Activated T-cell treated with anti-CD3 and anti-CD28 coated beads for 48 hours (primary cell): ENCODE measurements at places on chromosomes 13 and 19.
A peak's percentile ranks its signal among the peaks of the same experiment; 100 is the strongest.

- DNase-seq = peak; percentile 46
Measured at GRCh38 chr19:19053508-19054314, 10.1 kb upstream of the SLC25A42 start.

DNA sequence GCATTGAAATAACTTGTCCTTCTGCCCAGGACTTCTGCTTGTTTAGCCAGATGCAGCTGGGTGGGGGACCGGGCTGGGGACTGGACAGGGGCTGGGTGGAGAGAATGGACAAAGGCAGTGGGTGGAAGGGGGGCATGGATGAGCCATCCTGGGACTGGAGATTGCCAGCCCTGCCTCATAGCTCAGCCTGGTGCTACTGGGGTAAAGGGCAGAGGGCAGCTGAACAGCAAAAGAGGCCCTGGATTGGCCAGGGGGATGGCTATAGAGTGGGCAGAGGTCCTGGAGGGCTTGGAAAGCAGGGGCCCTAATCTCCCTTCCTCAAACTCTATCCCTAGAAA is 17.7 kb upstream of the PLAUR start:
- DNase-seq = no peak

DNA sequence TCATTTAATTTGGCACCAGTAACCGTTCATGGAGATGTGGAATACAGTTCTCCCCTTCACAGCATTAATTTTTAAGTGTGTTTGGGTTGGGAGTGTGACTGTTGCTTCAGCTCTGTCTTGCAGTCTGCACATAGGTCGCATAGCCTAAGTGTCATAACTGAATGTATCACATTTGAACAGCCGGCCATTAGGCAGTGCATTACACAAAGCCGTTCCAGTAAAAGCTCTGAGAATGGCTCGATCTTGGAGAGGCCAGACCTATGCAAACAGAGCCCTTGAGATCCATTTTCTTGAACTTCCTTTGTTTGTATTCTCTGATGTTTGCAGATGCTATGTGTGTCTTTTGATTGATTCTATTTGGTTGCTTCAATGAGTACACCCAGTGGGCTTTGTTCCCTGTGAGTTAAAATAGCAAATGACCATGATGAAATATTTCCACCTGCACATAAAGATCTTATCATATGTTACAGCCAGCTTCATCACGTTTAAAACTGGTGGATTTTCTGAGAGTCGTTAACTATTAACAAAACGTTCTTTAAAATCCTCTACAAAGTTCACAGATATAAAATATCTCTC is 1104.9 kb upstream of the SLC10A2 start:
- DNase-seq = no peak

- DNase-seq = no peak
Measured at GRCh38 chr13:25088562-25089221, 7.2 kb upstream of the PABPC3 start.

DNA sequence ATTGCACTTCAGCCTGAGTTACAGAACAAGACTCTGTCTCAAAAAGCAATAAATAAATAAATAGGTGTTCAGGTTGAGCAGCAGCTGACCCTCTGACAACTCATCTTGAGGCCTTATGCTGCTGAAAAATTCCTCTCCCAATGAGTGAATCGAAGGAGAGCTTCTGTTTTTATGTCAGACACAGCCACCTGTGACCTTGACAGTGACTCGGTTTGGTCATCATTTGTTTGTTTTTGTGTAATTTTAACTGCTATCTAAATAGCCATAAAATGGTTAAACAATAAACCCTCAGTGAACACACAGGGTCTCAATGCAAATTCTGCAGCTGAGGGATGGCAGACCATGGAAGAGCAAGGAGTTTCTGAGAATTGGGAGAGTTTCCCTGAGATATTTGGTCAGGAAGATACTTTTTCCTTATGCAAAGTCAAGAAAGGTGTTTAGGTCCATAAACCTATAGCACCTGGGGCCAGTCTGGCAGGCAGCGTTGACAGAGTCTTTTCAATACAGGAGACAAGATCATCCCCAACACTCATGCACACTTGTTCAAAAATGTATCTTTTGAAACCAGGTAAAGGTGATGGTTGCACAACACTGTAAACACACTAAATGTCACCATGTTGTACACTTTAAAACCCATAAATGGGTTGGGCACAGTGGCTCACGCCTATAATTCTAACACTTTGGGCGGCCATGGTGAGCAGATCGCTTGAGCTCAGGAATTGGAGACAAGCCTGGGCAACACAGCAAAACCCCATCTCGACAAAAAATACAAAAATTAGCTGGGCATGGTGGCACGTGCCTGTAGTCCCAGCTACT is 16.6 kb upstream of the SLC25A30 start:
- DNase-seq = no peak

DNA sequence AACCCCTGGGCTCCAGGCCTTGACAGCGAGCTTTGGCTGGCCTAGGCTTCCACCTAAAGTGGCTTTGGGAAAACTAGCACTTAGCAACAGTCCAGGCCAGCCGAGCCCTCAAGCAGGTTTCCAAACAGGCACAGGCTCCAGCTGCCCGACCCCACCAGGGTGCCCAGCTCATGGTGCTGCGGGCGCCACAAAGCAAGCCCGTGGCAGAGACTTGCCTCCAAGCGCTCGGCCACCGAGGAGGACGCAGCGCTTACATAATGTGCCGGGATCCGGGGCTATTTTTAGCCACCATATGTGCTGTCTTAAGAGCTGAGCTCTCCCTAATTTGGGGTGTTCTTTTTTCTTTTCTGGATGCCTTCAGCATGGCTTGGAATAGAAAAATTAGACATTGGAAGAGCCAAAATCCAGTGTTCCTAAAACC is 56.1 kb upstream of the F7 start:
- DNase-seq = no peak

GRCh38 chr19:45074744-45075300 is 1.5 kb downstream of the ZNF296 start:
- DNase-seq = no peak

- DNase-seq = no peak
Measured at GRCh38 chr13:97258801-97259200, 36.7 kb downstream of the MBNL2 start.

GRCh38 chr13:41802684-41803444 is 158.0 kb downstream of the VWA8 start:
- no peak for DNase-seq

- DNase-seq = no peak
Measured at GRCh38 chr13:50128428-50128931, 113.2 kb downstream of the KCNRG start.

GRCh38 chr19:47186446-47187334 is 44.3 kb downstream of the BBC3 start:
- peak; percentile 76 for DNase-seq

DNA sequence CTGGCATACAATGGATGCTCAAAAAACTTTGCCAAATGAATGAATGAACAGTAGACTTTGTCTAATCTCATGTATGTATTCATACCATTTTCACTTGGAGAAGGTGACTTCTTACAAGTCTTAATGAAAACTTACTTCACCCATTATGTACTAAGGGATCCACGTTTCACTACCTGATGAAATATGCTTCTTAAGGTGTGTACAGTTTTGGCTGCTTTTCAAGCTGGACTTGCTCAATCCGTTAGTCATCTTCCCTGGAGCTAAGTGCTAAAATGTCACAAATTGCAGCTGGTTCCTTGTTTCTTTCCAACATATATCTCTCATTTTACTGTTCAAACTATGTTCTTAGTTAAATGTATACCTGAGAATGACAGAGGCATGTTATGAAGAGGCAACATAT is 4.2 kb upstream of the CCNA1 start:
- no peak for DNase-seq

- peak; percentile 6 for DNase-seq
Measured at GRCh38 chr13:35157143-35157755, 215.2 kb downstream of the NBEA start.

- DNase-seq = no peak
Measured at GRCh38 chr13:23777575-23777870, 111.7 kb downstream of the MIPEP start.

DNA sequence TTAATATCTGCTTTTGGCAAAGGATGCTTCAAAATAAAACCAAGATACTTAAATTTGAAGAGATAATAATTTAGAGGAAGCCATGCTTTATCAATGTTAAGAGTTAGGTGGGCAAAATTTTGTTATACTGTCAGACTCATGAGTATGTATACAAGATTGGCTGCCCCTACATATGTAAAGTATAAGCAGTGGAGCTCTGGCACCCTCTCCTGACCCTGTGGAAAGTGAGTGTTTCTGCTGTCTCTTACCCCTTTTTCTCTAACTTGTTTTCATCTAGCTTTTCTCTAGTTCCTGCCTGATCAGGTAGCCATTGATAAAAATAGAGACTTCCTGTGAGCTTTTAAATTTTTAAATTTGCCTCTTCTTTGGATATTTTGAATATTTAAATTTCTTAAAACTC is 710.9 kb upstream of the SPRY2 start:
- DNase-seq = no peak

- no peak for DNase-seq
Measured at GRCh38 chr13:76754414-76754813, 131.8 kb downstream of the KCTD12 start.

DNA sequence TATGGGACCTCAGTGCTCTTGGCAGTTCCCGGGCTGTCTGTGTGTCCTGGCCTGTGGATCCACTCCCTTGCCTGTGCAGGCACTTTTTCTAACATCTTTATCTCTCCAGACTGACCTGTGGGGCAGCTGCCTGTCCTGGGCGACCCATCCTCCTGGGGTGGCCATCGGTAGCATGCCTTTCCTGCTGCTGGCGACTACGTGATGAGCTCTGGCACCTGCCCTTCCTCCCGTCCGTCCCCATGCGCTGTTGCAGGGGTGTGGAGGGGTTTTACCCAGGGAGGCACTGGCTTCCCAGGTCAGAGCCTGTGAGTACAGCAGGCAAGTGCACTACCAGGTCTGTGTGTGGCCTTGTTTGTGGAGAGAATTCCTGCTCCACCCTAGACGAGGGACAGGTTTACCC is 93.3 kb downstream of the KDM4B start:
- DNase-seq = no peak

- no peak for DNase-seq
Measured at GRCh38 chr13:33884531-33885220, 66.7 kb downstream of the RFC3 start.

DNA sequence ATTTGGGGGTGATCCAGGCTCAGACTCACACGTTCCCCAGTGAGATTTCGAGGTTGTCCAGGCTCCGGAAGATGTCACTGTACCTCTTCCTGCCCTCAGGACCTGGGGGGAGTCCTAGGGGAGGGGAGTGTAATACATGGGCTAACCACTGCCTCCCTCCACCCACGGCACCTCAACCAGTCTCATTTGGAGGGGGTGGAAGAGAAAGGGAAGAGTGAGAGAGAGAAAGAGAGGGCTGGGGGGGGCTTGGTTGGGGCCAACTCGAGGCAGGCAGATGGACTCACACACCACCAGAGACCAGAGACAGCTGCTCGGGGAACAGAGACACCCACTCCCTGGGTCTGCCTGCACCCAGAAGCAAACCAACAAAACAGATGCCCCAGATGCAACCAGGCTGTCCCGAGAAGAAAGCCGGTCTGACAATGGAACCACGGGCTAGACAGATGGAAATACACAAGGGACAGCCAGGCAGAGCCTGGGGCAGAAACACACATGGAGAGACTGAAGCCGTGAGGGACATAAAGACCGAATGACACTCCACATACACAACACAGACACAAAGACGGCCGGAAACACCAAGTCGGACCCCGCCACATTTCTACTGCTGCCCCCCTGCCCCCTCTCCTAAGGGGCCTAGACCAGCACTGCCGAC is 825 bp downstream of the GMIP start:
- peak; percentile 36 for DNase-seq

- DNase-seq = no peak
Measured at GRCh38 chr19:49767967-49768581, 1.3 kb downstream of the AP2A1 start.

- no peak for DNase-seq
Measured at GRCh38 chr19:31317570-31317969, 31.7 kb downstream of the TSHZ3 start.

- no peak for DNase-seq
Measured at GRCh38 chr13:95707442-95708390, 30.8 kb downstream of the DNAJC3 start.

GRCh38 chr19:18433735-18434398 is 4.1 kb downstream of the ISYNA1 start:
- no peak for DNase-seq

DNA sequence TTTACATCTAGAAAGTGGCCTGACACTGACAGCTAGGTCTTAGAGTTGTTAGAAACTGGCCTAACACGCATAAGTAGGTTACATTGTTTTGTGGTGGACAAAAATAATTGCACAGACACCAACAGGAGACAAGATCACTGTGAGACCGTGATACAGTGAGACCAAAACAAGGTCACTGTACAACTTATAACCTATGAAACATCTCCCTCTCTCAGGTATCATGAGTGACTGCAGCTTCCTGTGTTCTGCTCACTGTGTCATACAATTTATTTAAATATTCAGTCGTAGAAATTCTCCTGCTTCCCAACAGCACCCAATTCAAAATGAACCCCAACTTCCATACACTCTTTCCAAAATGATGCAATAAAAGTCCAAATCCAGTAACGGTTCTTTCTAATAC is 2165.2 kb downstream of the PCDH9 start:
- DNase-seq = no peak

GRCh38 chr19:43798546-43799409 is 3.5 kb downstream of the LYPD5 start:
- DNase-seq = peak; percentile 67

DNA sequence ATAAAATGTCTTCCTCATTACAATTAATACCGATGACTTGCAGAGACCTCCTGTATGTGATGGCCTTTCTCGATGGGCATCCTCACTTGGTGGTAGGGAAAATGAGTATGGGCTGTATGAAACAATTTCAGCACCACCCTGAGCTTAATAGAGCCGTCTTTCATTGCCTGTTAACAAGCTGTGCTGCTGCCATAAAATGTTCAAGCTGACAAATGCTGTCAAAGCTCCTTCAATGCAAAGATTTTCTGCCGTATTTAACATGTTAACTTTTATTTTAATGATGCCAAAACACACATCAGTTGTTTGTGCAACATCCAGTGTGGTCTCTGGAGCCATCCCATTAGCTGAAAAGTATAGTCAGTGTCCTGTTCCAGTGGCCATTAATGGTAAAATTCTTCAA is 110.1 kb downstream of the GPC6 start:
- no peak for DNase-seq

GRCh38 chr19:32165750-32166149 is 179.7 kb upstream of the ZNF507 start:
- no peak for DNase-seq

DNA sequence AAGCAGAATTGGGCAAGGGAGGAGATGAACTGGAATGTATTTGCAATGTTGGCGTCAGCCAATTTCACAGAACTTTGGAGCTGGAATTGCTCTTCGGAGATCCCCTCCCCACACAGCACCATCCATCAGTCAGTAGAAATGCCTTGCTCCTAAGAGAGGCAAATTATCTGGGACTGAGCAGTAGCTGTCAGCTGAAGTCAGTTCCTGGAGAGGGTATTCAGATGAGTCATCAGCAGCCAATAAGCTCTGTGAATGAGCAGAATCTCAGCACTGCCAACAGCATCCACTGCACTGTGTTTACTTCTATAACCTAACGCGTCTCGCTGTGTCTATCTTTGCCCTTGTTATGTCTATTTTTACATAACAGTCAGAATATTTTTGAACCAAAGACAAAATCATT is 213.7 kb downstream of the SLITRK5 start:
- DNase-seq = no peak

- DNase-seq = no peak
Measured at GRCh38 chr13:22062478-22063205, 391.8 kb downstream of the FGF9 start.
